ENCODE measurements at places on chromosomes 5 and 9.

GRCh38 chr9:115520646-115521045 lies 402.7 kb upstream of the TNC start:
- no peak for DNase-seq

DNA sequence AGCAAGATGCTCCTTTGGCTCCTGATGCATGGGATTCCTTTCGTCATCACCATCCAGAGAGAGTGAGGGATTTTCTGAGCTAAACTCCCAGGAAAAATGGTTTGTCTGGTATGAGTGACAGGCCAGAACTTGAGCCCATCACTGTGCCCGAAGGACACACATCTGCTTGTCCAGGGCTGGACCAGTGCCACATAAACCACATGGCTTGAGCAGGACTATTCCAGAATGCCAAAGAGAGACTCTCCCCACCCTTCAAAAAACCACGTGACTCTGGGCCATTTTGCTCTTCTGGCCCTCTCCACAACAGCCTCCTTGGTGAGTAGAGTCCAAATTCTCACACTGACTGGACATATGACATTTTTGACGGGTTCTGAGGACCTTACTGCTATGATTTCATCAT lies 46.4 kb upstream of the SHC3 start:
- DNase-seq, result no peak

- peak; percentile 96 for DNase-seq
These were observed at the start of gene FAM120AOS for GRCh38 chr9:93453047-93453914. Gene FAM120AOS (minus strand): TSS chr9:93453581. CDS start chr9:93452709, 872 bp downstream.

GRCh38 chr5:168747987-168748777 lies 169.0 kb upstream of the PANK3 start:
- peak; percentile 41 for DNase-seq

DNA sequence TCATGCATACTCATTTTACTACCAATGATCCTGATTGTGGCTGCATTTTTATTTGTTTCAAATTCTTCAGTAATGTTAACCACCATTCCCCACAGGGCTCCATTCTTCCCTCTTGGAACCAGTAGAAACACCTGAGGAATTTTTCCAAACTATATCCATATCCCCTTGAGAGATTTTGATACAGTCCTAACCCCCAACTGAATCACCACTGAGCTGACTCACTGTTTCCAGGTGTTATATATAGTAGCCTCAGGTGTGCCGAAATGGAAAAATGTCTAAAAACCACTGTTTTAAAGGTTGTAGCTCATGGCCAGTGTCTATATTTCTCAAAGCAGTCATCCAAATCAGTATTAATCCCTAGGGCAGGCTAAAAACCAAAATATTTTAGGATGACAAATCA lies 85.2 kb downstream of the MRPS27 start:
- no peak for DNase-seq

GRCh38 chr9:77175151-77175550 lies 2.2 kb upstream of the VPS13A start:
- no peak for DNase-seq

DNA sequence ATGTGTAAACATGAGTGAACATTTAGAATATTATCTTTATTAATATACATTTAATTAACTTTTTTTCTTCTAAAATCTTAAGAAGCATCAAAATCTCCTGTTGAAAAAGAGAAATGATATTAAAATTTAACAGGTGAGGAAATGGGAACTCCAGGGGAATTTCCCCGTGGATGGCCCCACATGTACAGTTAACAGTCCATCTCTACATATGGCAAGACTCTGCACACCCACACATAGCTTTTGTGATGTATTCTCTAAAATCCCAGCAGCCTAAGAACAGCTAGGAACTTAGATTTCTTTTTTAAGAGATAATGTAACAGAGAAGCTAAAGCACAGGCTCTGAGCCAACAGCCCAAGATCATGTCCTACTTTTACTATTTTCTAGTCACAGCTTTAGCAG lies 556.3 kb upstream of the RGMB start:
- no peak for DNase-seq

DNA sequence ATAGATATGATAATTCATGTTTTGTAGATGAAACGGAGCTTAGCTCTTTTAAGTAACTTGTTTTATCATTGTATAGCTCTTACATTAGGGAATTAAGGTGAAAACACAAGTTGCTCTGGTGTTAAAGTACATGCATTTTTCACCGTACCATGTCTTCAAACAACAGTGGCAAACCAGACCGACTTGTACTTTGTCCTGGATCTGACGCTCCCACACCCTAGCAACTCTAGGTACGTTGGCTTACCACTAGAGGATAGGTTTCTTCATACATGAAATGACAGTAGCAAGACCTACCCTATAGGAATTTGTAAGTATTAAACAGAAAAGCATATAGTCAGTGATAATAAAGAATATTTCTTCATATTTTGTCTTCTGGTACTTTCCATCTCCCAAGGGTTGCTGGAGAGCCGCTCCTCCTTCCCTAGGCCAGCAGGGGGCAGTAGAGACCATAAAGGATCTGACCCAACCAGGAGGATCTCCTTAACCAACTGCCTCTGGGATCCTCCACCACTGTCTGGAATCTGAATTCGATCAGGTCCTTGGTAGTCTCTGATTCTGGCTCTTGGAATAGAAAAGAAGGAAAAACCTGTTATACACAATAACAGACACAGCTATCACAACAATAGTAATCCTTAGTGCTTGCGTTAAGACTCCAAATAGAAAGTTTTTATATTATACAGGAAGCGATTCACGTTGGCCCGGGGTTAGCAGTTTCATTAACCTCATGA lies 136.7 kb downstream of the CAVIN4 start:
- DNase-seq, result peak; percentile 51

DNA sequence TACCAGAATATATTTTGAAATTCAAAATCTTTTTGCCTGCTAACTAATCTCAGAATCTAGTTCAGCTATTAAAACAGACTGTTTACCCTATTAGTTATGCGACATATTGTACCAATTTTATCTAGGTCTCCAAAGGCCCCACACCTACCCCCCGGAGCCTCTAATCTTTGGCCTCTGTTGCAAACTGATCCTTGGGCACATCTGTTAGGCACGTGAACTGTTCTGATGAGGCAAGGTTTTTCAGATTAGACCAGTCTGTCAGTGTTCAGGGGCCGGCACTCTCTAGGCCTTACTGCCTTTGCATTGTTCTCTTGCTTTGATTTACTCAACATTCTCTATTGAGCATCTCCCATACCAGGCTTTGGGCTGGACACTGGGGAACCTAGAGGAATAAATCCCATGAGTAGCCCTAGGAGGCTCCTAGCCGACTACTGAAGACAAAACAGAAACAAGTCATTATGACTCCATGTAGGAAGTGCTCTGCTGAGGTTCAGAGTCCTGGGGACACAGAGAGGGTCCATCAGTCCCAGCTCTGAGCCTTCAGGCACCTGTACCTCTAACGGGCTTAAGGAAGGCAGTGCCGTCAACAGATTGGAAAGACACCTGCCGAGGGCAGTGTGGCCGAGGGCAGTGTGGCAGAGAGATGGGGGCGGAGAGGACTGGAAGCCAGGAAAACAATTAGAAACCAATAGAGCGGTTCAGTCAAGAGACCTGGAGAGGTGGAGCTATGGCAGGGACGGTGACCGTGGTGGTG lies 245.1 kb downstream of the AOPEP start:
- no peak for DNase-seq

DNA sequence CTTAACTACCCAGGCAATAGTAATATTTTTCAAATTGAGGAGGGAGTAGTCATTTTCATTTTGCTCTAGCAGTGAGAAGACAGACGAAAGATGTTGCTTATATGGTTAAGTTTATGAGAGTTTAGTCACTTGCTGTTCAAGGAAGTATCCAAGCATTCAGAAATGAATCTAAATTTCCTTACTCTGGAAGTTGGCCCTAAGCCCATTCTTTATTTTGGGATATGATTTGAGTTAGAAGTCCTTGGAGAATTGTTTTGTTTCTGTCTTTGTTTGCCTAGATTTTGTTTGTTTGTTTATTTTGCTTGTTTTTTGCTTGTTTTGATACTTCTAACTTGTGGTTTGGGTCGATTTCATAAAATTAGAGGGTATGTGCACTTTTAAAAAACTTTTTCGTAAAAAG lies 146.4 kb upstream of the FGF10 start:
- no peak for DNase-seq

GRCh38 chr5:171055875-171056454 lies 194.1 kb downstream of the RANBP17 start:
- no peak for DNase-seq

DNA sequence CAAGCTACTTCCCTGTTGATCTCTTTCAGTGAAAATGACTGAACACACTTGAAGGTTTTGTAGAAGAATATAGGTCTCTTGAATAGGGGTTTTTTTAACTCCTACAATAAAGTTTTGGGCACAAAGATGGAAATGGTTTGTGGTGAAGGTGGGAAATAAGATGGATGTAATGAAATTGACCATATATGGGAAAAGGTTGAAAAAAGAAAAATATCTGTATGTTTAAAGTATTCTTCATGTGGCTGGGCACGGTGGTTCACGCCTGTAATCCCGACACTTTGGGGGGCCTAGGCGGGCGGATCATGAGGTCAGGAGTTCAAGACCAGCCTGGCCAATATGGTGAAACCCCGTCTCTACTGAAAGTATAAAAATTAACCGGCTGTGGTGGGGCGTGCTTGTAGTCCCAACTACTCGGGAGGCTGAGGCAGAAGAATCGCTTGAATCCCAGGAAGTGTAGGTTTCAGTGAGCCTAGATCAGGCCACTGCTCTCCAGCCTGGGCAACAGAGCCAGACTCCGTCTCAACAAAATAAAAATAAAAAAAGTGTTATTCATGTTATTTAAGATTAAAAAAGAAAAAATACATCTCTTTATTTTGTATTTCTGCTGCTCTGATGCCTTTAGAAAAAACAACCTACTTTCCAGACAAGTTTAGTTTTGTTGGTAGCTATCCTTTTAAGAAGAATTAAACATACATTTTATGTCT lies 2.2 kb downstream of the RBM27 start:
- DNase-seq, result no peak

- no peak for DNase-seq
These were observed 15.3 kb downstream of the AP3S1 start for GRCh38 chr5:115857057-115857479.

DNA sequence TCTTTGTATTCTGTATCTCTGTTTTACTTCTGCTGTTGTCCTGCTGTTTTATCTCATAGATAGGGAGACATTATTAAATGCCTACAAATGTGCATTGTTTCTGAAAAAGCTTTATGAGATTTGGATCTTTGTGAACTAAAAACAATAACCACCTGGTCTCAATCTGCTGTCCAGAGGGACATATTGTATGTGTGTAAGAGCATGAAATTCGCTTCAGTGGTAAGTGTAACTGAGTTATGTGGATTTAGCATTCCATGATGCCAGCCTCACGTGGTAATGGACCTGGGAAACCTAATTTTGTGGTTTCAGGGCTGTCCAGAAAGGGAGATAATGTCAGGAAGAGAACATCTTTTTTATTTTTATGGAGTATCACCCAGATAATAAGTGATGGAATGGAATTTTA lies 119.3 kb downstream of the GDNF start:
- DNase-seq, result no peak

GRCh38 chr9:74848153-74848525 lies 39.6 kb downstream of the TRPM6 start:
- no peak for DNase-seq

GRCh38 chr9:96554326-96554725 lies 65.3 kb downstream of the CDC14B start:
- DNase-seq, result no peak

- no peak for DNase-seq
These were observed 109.1 kb downstream of the CDH10 start for GRCh38 chr5:24535646-24536045.

DNA sequence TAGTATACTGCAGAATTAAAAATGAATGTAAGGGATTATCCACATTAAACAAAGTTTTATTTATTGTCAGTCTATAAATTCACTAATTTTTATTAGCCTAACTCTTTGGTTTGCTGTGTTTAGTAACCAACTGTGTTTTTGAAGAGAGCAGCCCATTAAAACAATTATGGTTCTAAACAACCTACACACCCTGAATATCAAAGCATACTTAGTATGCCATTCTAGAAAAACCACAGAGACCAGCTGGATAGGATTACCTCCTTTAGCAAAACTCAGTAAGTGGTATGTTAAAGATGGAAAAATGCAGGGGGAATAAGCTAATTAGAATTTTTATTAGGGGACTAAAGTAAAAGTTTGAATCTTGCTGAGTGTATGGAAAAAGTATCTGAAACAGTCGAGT lies 1981.7 kb upstream of the NUDT12 start:
- no peak for DNase-seq

- DNase-seq, result no peak
These were observed 82.8 kb downstream of the SLC1A3 start for GRCh38 chr5:36689225-36689624.

- DNase-seq, result no peak
These were observed 7.1 kb downstream of the FBXW5 start for GRCh38 chr9:136937186-136938001.

GRCh38 chr5:90410178-90410762 lies 714 bp upstream of the CETN3 start:
- DNase-seq, result no peak

DNA sequence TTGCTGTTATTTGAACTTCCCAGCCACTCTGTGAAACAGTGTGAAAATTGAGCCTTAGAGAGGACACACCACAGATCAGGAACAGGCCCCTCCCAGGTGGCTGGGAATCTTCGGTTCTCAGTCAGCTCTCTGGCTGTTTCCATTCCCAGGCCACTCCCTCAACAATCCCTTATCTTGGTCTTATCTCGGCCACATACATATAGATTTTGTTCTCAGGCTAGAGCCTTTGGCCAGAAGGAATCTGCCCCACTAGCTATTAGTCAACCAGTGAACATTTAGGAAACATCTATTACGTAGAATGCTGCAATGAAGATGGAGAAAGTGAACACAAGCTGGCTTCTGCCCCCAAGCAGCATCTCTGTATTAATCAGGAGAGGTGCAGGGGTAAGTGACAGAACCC lies 21.0 kb upstream of the WWC1 start:
- DNase-seq, result no peak

Measured in HL-60 (cell line).